ENCODE measurements at places on chromosomes 2 and 18.

DNA sequence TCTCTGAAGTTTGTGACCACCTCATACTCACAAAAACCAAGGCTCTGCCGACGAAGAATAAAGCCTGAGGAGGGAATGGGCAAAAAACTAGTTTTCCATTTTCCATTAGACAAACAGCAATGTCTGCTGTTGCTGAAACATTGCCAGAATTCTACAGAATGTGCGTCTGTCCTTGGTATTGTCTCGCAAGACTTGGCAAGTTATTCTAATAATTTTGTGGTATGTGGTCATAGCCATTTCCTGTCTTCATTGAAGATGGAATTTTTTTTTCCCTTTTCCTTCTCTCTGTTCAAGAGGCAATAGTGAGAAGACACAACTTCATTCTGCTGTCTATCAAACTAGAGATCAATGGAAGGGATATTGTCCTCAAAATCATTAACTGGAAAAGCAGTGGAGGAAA lies 296.1 kb downstream of the RND3 start:
- peak; percentile 71 for DNase-seq

DNA sequence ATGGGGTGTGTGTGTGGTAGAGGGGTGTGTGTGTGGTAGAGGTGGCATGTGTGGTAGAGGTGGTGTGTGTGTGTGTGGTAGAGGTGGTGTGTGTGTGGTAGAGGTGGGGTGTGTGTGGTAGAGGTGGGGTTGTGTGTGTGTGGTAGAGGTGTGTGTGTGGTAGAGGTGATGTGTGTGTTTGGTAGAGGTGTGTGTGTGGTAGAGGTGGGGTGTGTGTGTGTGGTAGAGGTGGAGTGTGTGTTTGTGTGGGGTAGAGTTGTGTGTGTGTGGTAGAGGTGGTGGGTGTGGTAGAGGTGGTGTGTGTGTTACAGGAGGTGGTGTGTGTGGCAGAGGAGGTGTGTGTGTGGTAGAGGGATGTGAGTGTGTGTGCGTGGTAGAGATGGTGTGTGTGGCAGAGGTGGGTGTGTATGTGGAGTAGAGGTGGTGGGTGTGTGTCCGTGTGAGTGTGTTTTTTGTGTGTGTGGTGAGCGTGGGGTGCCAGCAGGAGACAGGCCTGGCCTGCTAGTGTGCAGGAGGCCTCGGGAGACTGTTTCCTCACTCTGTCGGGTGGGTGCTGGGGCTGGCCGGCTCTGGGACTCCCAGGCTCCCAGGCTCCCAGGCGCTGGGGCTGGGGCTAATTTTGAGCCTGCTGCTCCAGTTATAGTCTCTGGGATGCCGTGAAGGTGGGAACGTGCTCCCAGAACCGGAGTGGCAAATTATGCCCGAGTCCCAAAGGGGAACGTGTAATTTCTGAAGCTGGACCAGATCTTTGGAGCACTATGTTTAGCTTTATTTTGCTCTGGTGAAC lies 165.2 kb downstream of the DYSF start:
- no peak for DNase-seq

GRCh38 chr2:55116598-55116964 lies 66.3 kb upstream of the RTN4 start:
- DNase-seq = no peak

GRCh38 chr2:36965751-36966369 lies 476 bp downstream of the STRN start:
- peak; percentile 42 for DNase-seq

GRCh38 chr18:36031407-36031806 lies 36.0 kb downstream of the RPRD1A start:
- no peak for DNase-seq

- DNase-seq = no peak
Observed at GRCh38 chr2:219250049-219250781, 2.8 kb upstream of the TUBA4B start.

- DNase-seq = peak; percentile 99
Observed at GRCh38 chr2:69253611-69254301, 133.3 kb downstream of the GFPT1 start.

DNA sequence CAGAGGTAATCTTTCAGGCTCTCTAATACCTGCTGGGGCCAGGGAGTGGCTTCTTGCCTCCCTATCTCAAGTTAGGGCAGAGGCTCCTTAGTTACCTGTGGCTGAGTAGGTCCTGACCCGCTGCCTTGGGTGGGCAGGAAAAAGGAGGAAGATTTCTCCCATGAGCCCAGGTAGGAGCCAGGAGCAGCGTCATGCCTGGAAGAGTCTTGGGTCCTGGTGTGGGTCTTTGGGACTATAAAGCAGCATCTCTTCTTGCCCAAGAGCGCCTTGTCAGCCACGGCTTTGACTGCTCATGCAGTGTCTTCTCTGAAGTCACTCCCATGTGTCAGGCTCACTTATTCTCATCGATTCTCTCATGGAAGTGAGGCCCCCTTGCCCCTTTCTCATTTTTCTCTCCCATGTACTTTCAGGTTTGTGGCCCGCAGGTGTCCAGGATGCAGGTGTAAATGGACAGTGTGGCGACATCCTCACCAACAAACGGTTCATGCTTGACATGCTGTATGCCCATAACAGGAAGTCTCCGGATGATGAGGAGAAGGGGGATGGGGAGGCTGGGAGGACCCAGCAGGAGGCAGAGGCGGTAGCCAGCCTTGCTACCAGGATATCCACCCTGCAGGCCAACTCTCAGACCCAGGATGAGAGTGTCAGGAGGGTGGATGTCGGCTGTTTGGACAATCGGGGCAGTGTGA lies 111.2 kb downstream of the TPGS2 start:
- DNase-seq = no peak

DNA sequence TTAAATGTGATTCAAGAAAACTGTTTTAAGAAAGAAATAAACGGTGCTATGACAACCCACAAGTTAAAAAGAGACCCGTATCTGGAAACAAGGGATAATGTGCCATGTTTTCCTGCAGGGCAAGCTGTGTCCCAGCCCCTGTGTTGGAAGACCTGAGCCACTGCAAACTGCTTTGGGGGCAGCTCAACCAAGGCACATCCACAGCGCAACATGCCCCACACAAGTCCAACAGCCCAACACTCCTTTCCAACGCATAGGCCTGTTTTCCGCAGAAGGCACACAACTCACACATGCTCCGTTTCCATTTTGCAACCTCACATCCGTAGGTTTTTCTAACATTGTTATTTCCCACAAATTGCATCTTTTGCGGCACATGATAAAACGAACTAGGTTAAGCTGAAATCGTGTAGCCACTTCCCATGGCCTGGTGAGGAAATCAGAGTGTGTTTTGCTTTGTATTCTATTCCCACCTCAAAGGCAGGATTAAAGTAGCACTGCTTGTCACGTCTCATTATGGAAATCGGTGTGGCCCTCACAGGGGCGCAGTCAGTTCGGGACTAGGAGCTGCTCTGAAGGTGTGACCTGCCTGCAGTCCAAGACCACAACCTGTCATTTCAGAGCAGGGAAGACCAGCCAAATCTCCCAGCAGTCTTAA lies 50.5 kb upstream of the ZNF516 start:
- DNase-seq = no peak

DNA sequence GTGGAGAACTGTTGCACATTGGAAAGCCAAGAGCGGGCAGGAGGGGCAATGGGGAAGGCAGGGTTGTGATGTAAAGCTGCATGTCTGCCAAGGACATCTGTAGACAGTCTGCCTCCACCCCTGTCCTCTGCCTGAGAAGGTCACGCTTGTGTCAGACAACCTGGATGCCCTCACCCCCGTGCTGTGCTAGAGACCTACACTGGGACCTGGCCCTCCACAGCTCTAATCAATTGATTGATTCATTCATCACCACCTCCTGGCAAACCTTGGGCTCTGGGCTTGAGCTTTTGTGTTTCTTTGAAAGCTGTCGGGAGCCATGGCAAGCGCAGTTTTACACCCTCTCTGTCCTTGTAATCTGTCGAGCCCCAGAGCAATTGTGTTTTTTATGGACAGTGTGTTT lies 41.1 kb downstream of the MARCO start:
- DNase-seq = no peak

DNA sequence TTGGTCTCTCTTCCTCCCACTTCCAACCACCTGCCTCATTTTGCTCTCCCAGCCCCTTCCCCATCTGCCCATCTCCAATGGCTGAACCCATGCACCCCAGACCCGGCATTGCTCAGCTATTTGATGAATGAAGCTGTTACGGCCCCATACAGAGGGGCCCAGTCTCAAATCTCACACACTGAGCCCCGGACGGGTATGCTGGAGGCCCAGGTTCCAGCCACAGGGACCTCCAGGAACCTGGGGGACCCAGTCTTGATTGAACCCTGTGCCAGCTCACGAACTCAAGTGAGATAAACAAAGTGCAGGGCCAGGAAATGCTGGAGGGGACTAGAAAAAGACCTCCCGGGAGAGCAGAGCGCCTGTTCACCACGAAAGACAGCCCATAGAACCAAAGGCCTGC lies 63.4 kb upstream of the TEX51 start:
- DNase-seq = no peak

GRCh38 chr2:240966906-240967680 lies 31.3 kb upstream of the SNED1 start:
- no peak for DNase-seq

- no peak for DNase-seq
Observed at GRCh38 chr2:219946021-219946420, 318.6 kb downstream of the SLC4A3 start.

DNA sequence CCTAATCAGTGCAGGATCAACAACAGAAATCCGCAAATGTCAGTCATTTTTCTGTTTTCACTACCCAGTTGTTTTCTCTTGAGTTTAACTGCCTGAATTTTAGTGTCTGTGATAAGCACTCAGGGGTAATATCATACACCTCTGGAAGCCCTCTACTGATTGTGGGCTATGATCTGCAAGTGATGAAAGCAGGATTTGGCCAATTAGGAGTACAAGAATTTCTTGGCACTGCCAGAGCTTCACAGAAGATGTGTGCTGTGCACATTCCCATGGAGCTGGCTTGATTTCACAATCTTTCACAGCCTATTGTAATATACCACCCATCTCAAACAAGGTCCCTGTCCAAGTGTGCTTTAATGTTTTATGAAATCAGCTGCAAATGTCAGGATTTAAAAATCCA lies 27.3 kb upstream of the TDRD15 start:
- DNase-seq = no peak

DNA sequence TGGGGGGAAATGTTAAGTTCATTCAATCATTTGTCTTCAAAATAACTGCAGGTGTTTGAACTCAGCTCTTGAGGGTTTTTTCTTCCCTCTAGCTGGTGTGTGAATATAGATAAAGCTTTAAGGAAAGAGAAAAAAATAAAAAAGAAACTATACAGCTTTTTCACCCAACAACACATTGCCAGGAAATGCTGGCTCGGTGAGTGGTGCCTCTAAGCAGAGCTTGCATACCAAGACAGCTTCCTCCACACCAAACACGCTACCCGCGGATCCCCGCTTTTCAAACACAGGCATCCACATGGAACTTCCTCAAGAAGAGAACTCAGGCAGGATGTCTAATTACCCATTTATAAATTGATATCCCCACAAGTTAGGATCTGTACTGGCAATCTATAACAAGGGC lies 69.8 kb upstream of the TANK start:
- no peak for DNase-seq

GRCh38 chr2:232200195-232200594 lies 178.4 kb upstream of the ALPP start:
- no peak for DNase-seq

DNA sequence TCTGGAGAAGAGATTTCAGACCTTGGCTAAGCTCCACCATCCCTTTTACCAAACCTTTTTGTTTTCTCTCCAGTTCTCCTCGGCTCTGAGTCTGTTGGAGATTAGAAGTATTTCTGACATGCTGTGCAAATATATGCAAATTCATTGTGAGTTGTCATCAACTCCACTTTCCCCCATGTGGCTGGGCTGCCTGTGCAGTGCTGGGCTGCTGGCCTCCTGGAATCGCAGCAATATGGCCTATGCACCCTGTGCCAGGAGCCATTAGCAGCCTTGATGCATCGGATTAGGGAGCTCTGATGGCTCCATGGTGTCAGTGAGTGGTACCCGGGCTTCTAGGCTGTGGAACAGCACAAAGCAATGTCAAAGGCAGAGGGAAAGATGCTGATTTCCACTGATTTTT lies 80.0 kb downstream of the GPR39 start:
- no peak for DNase-seq

- no peak for DNase-seq
Observed at GRCh38 chr2:116510117-116510671, 1304.3 kb upstream of the DDX18 start.

DNA sequence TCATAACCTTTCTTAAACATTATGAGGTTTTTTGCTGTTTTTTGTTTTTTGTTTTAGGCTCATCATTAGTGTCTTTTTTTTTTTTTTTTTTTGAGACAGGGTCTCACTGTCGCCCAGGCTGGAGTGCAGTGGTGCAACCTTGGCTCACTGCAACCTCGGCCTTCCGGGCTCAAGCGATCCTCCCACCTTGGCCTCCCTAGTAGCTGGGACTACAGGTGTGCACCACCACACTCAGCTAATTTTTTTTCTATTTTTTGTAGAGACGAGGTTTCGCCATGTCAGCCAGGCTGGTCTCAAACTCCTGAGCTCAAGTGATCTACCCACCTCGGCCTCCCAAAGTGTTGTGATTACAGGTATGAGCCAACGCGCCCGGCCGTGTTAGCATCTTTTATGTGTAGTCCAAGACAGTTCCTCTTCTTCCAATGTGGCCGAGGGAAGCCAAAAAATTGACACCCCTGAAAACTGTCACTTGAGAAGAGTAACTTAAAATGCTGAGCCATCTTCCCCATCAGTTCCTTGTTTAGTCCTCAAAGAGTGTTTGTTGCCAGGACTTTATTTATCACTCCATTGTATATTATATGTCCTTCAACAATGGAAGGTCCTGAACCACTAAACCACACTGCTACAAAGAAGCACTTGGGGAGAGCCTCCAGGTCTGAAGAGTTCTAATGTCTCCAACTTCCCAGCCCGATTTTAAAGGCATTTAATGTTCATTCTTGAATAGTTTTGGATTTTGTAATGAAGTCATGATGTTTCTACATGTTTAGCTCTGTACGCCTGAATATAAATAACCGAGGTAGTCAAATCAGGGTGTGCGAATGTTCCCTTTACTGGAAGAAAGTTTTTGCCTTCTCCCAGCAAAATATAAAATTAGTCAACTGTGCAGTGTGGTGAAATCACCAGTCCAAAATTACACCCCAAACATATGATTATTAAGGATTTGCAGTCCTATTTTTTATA lies 26.4 kb downstream of the ZNF516 start:
- DNase-seq = no peak

DNA sequence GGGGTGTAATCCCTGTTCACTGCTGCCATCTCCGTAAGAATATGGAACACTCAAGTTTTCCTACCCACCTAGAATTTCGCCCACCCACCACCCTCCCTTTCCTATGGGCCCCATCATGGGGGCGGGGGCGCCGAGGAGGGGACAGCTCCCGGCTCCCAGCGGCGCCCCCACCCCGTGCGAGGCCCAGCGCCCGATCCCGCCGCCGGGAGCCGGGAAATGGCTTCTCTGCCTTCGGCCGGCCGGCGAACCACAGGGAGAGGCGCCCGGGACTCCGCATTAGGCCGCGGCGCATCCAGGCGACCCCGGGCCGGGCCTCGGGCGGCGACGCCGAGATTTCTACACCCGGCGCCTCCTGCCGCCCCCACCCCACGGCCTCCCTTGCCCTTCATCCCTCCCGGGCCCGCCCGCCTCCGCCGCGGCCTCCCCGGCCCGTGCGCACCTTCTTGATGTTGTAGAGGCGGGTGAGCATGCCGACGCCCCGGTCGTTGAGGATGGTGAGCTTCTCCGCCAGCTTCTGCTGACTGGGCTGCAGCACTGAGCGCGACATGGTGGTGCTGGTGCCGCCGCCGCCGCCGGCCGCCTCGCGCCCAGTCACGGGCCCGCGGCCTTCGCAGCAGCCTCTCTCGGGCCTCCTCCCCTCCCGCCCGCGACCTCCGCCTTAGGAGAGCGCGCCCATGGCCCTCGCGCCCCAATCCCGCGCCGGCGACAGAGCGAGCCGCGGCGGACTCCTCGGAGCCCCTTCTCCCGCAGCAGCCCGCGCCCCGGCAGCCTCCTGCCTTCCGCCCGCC lies 510 bp downstream of the NCKAP1 start:
- peak; percentile 40 for DNase-seq

- no peak for DNase-seq
Observed at GRCh38 chr18:48836231-48836805, 114.4 kb downstream of the SMAD7 start.

All from EL (cell line).